HS-27A (cell line): ENCODE measurements at places on chromosomes 6 and 20.

DNA sequence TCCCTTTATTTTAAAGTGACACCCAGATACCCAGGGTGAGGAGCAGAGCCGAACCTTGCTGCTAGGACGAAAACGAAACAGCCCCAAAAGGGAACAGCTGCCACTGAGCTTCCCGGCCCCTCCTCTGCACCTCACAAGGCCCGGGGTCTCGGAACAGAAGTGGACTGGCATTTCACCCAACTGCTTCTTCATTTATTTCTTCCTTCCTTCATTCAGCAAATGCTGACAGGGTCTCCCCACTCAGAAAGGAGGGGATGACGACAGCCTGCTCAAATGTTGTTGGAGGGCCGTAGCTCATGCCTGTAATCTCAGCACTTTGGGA lies 220.3 kb downstream of the PREX1 start:
- DNase-seq, result no peak

GRCh38 chr6:37540390-37540789 lies 40.7 kb upstream of the CCDC167 start:
- no peak for DNase-seq

- no peak for DNase-seq
Observed at GRCh38 chr6:144066741-144067484, 28.5 kb downstream of the SF3B5 start.

DNA sequence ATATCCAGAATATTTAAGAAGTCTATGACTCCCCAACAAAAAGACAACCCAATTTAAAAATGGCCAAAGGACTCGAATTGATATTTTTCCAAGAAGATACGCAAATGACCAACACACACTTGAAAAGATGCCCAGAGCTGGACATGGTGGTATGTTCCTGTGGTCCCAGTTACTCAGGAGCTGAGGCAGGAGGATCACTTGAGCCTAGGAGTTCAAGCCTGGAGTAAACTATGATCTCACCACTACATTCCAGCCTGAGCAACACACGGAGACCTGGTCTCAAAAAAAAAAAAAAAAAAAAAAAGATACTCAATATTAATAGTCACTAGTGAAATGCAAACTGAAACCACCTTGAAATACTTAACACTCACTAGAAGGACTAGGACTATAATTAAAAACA lies 12.2 kb upstream of the ARMC2 start:
- no peak for DNase-seq

GRCh38 chr20:51529758-51530157 lies 12.8 kb downstream of the NFATC2 start:
- no peak for DNase-seq

DNA sequence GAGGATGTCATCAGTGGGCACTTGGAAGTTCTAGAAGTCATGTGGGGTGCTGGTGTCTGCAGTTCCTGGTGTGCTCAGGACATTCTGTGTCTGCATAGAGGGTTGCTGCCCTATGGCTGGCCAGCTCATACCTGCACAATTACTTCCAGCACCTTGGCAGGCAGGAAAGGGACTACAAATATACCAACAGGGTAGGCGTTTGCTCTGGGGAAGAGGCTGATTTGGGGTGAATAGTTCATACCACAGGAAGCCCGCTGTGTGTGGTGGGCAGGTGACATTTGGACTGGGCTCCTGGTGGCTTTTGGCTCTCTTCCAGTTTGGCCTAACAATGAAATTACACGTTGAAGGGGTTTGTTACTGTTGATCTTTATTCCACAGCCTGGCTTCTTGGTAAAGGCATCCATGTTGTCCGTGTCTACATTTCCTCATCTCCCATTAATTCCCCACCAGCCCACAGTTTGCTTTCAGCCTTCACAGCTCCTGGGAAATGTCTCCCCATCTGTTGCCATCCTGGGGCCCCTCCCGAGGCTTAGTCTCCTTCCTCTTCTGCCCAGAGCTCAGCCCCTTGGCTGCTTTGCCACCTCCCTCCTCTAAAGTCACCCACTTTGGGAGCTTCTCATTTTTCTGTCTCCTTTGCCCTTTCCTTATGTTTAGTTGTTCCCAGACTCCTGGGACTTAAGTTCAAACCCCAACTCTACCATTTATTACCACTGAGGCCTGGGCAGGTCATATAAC lies 88.1 kb downstream of the RSPH3 start:
- no peak for DNase-seq
